ENCODE measurements at places on chromosomes 11 and 22.

DNA sequence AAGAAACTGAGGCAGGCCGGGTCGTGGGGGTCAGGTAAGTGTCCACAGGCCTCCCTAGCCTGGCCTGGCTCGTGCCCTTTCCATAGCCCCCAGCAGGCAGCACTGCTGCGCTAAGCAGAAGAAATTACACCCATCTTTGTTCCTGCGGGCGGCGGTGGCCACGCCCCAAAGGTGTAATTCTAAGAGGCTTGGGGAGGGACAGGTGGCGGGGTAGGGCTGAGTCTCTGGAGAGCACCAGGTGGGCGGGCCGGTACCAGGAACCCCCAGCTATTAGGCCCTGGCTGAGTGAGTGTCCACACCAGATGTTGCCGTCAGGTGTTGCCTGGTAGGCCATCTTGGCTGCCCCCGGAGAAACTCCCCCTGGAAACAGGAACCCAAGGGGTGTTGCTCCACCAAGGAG lies 12.3 kb upstream of the ARAP1 start:
- no peak for DNase-seq

GRCh38 chr11:6298605-6299004 lies 21.7 kb downstream of the CAVIN3 start:
- no peak for DNase-seq

- DNase-seq: no peak
Measured at GRCh38 chr11:34986883-34987520, 70.6 kb downstream of the PDHX start.

GRCh38 chr11:65491614-65492386 lies 7.0 kb upstream of the MALAT1 start:
- no peak for DNase-seq

- no peak for DNase-seq
Measured at GRCh38 chr22:36862251-36863242, 1.7 kb downstream of the NCF4 start.

- no peak for DNase-seq
Measured at GRCh38 chr11:77096591-77097019, 6.0 kb upstream of the OMP start.

DNA sequence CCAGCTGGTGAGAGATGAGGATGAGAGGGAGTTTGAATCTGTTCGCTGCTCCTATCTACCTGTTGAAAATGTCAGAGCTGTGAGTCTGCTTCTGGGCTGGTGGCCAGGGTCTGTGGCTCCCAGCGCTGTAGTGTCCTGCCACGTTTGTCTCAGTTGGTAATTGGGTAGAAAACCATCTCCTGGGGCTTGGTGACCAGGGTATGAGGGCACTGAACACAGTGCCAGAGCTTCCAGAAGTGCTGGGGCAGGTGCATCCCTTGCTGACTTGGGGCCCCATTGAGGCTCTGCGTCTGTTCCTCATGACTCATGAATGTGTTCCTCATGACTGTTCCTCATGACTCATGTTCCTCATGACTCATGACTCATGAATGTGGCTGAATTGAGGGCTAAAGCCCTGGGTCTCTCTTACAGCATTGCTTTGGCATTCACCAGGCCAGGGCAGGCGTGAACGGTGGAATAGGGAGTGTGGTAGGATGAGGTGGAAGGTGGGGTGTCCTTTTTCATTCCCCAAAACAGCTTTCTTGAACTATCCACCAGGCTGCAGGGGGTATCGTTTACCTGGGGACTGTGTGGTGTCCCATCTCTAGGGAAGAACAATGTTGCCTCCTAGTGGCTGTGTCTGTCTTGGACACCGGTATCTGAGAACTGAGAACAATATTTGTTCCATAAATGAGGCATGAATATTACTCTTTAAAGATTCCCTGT lies 139.5 kb downstream of the COMMD9 start:
- no peak for DNase-seq

DNA sequence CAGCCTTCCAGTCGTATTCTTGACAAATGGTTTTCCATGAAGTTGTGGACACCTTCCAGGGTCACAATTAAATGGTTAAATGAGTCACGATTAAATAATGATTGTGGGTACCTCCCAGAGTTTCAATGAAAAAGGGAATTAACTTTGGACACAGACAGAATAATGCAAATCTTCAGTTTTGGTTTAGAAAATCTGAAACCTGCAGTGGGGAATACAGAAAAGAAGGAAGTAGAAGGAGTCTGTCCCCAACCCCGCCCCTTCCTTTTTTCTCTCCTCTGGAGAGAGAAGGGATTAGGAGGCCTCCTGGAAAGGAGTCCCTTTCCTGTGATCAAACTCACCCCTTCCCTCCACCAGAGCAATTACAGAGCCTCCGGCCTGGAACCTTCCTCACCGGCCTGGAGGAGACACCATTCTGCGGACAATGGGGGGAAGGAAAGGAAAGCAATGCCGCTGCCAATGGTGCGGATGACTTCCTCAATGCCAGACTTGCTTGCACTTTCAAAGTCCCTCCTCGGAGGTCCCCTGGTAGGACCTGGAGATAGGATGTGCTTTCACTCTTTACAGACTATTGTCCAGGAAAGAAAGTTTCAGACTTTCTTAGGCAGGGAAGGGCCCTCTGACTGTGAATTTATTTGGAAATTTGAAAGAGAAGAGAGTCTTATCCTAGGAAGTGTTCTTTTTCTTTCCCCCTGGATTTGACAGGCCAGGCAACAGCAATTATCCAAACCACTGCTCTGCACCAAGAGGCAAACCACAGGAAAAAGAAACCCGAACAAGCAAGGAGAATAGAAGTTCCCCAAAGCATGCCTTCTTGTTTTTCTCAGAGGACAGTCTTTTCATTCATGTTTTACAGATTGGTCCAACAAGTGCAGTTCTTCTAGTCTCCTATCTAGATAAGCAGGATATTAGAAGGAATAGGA lies 86.8 kb downstream of the PTPRJ start:
- no peak for DNase-seq
